AG08395 (cell line): ENCODE measurements at places on chromosomes 5 and 9.

GRCh38 chr5:129460672-129460935 is 506 bp downstream of the ADAMTS19 start:
- DNase-seq: no peak

DNA sequence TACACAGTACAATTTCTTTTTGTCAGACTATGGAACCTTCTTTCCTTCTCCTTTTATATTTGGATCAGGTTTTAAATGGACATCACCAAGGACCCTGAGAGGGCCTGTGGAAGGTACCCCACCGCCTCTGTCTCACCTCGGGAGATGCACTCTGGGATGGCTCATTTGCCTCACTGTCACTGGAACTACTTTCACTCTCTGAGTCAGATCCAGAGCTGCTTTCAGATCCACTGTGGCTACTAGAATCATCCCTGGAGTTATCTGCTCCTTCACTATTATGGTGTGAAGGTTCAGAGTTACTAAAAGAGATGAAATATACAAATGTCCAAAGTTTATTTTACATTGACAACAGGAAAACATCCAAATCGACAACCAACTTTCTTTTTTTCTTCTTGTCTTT is 24.6 kb downstream of the LEAP2 start:
- no peak for DNase-seq

GRCh38 chr9:129597355-129598088 is 23.4 kb downstream of the C9orf50 start:
- peak; percentile 69 for DNase-seq

DNA sequence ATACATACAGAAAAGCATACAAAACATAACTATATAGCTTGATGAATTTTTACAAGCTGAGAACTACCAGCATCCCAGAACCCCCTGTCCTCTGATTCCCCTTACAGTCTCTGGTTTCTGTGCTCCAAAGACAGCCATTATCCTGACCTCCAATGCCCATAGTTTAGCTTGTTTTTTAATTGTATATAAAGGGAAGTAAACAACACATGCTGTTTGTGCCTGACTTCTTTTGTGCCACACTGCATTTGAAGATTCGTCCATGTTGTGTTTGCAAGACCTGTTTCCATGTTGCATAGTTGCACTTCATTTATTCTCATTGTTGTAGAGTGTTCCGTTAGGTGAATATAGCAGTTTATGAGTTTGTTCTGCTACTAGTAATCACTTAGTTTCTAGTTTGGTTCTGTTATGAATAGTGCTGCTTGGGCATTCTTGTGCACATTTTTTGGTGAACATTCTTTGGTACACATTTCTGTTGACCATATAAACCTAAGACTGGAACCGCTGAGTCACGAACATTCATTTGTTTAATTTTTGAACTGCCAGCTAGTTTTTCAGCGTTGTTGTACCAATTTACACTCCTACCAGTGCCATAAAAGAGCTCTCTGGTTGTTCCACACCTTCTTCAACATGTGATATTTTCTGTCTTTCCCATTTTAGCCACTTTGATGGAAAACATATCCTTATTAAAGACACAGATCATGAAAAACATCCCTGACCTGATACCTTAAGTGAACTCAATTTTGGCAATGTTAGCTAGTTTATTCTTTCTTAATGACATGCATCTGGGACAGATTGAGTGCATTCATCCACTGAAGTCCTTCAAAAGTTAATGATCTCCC is 78.1 kb upstream of the ANXA1 start:
- peak; percentile 53 for DNase-seq

DNA sequence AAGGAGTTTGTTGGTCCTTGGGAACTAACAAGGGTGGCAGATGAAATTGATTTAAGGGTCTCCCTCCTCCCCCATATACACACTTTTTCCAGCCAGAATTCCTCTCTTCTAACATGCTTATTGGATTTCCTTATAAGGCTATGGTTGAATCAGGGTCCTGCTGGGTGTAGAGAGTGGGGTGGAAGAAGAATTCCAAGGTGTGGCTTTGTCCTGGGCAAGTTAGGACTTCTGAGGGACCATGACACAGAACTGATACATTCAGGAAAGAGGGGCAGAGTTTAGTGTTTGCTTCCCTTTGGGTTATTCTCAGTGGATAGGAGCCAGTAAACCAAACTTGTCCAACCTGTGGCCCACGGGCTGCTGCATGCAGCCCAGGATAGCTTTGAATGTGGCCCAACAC is 116.5 kb downstream of the SNX18 start:
- DNase-seq: no peak

- no peak for DNase-seq
These were observed 11.0 kb upstream of the ABL1 start for GRCh38 chr9:130824079-130824478.

DNA sequence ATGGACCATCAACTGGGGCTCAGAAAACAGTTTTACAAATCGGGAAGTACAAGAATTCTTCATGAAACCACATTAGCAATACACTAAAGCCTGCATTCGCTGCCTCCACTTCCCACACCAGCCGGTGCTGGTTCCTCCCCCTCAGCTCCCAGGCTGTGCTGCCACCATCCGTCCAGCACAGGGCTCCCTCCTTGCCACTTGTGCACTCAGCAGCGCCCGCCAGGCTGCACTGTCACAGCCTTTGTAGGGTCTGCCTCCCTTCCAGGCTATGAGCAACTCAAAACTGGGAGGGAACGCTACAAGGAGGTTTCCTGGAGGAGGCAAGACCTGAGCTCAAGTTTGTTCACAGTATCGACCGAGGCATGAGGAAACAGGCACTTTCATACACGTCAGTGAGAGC is 7.7 kb downstream of the MAPK9 start:
- no peak for DNase-seq

- DNase-seq: no peak
These were observed 30.4 kb upstream of the OTULINL start for GRCh38 chr5:14551211-14551610.

GRCh38 chr5:173670791-173671120 is 54.3 kb upstream of the BOD1 start:
- no peak for DNase-seq

DNA sequence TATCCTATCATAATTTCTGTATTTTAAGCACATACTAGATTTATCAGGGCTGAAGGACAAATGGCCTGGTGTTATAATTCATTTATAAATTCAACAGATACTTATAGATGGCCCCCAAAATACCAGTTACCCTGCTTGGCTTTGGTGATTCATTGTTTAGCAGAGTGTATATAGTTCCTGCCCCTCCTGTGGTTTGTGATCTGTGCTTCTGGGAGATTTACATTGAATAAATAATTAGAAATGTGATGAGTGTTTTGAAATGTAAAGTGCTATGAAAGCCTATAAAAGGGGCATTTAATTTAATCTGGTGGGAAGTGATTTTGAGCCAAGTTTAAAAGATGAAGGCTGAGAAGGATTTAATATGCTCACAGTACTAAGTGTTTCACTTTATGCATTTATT is 36.7 kb upstream of the ZCCHC7 start:
- DNase-seq: no peak

DNA sequence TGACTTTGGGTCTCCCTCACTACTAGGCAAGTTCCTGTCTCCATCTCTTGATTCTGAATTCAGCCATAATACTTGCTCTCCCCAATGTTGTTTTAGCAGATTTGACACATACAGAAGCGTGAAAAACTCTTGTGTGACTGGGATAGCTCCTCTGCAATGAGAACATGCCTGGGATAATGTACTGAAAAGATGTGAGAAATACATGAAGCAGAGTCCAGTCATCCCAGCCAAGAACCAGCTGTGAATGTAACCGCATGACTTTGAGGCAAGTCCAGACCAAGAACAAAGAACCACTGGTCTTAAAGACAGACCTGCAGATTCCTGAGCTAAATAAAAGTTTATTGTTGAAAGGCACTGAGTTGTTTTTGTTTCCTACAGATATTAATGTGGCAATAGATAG is 135.0 kb downstream of the NMUR2 start:
- DNase-seq: no peak

DNA sequence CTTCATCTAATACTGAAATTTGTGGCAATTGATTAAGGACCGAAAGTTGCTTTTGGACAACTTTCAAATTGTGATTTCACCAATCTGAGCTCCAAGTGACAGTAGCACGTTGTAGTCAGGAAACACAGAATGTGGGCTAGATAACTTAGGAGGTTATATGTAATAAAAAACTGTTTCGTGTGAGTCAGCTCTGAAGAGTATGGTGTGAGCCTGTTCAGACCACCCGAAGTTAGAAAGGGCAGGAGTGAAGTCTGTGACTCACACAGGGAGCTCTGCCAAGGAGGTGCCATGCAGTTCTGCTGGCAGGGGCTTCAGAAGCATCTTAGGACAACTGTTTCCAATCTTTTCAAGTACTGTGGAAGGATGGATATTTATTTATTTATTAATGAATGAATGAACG is 16.4 kb upstream of the ZBTB34 start:
- DNase-seq: peak; percentile 67

DNA sequence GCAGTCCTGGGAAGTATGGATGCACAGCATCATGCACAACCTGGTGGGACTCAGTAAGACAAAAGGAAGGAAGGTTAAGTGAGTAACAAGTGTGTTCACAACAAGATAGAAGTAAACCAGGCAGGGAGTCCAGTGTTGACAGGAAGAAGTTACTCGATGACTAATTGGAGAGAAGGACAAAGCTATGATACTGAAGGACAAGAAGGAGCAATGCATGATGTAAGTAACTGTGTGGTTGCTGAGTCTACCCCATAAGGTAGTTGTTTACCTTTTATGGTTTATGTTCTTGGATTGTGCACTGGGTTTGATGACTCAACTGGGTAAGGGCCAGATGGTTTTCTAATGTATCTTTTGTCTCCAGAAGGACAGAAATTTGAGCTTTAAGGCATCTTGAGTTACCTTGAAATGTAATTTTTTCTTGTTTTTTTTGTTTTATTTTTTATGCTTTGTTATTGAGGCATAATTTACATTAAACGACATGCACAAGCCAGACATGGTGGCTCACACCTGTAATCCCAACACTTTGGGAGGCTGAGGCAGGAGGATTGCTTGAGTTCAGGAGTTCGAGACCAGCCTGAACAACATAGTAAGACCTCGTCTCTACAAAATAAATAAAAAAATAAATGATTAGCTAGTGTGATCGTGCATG is 89.2 kb upstream of the CAST start:
- DNase-seq: peak; percentile 89

DNA sequence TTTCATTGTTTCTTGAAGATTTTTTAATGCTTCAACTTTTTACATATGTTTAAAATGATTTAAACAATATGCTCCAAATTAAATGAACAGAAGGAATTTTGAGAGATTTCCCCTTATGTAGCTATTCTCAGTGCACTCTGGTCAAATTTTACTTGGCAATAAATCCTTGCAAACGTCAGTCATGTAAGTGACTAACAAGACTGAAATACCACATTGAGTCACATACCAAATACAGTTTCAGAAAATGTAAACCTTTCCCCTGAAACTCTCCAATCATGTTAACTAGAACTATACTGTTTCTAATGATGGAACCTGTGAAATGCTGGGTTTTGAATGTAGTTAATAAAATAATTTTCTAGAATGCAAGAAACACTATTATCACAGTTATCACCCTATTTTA is 29.6 kb downstream of the SAR1B start:
- DNase-seq: no peak

GRCh38 chr5:44511596-44511995 is 122.4 kb upstream of the FGF10 start:
- DNase-seq: no peak

DNA sequence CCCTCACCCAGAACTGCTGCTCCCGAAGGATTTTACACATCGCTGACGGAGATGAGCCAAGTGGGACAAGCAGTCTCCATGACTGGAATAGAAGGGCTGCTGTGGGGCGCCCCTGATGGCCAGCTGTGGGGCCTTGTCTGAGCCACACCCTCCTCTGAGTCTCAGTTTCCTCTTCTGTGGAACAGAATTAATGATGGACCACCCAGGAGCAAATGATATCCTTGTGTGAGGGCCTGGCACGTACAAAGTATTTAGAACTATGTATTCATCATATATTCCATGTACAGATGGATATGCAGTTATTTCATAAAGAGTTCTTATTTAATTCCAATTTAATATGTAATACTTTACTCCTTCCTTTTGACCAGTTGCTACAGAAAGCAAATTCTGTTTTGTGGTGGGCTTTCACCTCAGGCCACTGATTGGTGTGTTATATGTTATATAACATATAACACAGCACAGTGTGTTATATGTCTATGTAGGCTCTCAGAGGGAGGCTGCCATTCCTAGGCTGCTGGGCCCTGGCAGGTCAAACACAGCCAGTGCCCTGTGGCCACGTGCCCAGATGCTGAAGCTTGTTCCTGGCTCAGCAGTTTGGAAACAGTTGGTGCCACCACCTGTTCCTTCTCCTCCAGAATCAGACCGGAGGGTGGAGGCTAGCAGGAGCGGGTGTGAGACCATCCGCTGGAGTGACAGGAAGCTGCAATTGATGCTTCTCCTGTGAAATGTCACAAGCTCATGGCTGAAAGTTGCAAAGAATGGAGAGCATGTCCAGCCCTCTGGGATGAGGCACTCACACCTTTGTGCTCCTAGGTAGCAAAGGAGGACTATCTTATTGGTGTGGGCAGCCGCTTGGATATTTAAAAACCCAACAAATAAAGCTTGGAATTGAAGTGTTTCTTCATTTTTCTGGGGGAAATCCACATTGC is 4.4 kb upstream of the FGD3 start:
- no peak for DNase-seq

DNA sequence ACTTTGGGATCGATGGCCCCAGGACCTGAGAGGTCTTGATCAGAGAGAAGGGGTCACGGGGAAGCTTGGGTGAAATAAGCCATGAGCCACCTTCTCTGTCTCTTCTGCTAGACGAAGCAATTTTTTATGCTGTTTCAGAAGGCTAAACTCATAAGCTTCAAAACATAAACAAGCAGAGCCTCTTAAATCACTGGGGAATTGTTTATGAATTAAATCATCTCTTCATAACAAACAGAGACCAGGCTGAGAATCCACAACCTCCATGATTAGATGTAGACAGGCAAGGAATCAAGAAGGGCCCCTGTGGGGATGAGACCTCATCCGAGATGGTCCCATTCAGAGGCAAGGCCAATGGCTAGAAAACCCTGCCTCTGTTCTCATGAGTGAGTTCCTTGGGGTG is 21.7 kb upstream of the TCOF1 start:
- DNase-seq: no peak

GRCh38 chr5:65102976-65103711 is 334.4 kb downstream of the CWC27 start:
- DNase-seq: peak; percentile 50

- no peak for DNase-seq
These were observed 14.2 kb upstream of the RGS3 start for GRCh38 chr9:113449376-113449775.

DNA sequence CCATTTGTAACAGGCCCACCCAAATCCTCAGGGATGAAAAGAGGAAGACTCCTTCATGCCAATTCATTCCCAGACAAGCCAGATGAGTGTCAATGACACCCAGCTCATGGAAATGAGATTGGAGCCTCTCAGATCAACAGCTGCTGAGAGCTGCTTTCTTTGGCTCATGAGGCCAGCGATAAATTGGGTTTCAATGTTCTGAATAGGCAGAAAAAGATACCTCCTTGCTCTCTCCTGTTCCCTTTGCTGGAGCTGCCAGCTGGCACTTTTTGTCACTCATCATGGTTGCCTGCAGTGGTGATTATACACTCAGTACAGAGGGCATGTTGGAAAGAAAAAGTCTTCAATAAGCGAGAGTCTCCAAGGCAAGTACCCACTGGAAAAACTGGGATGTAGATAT is 47.1 kb downstream of the SH3RF2 start:
- DNase-seq: no peak

GRCh38 chr5:35087991-35088390 is 40.2 kb upstream of the AGXT2 start:
- DNase-seq: peak; percentile 83
